ENCODE measurements at places on chromosomes 12 and 14. TPM values are rescaled to one million over a fixed set of nuclear protein-coding genes. Genes with fewer than 3 reads are reported as not detected.

DNA sequence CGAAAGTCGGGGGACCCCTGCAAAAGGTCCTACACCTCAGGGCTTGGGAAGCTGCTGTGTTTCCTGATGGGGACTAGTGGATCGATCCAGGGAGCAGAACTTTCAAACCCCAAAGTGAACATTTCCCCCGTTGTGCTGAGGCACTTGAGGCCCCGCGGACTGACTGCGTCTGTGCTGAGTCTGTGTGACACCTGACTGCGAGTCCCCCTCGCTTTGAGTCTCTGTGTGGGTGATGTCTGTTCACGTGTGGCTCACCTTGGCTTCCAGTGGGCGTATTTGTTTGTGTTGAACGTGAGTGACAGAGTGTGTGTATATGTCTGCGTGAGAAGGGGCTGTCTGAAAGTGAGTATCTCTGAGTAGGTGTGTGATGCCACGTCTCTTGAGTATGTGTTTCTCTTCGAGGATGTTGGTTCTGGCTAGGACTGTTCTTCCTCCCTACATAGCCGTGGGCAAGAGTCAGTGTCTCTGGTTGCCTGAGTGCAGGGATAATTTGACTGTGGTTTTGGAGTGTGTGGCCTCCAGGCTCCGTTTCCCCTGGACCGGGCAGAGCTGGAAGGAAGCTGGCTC is 1.3 kb downstream of the TEAD4 start:
- no peak for DNase-seq

- DNase-seq: no peak
These were observed 47.9 kb upstream of the TUNAR start for GRCh38 chr14:95828649-95829265.

DNA sequence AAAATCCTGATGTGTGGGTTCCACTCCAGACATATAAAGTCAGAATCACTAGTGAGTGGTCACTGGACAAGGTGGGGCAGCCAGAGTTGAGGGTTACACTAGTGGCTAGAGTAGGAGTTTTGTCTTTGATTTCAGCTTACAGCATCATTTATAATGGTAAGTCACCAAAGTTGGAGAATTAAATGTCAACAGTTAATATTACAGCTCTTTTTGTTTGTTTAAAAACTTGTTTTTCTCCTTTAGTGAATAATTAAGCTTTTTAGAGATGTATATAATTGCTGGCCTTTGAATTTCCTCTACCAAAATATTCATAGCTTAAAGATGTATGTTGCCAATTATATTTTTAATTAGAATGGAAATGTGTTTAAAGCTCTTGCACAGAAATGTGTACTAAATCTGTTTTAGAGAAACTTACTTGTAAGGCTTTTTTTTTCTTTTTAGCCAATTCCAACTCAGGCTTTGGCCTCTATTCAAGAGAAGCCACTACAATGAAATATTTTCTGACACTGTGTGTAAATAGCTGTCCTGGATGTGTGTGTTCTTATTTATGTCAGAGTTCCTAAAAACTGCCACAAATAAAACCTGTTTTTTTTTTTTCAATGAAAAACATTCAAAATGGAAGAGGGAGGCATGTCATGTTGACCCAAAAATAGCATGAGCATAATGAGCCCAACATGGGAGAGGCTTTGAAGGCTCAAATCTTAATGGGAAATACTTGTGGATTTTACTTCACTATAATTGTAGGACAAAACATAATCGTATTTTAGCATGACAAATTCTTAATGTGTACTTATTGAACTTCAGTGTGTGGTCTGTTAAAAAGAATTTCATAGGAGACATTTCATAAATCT is 92.2 kb downstream of the TBC1D30 start:
- DNase-seq: no peak

DNA sequence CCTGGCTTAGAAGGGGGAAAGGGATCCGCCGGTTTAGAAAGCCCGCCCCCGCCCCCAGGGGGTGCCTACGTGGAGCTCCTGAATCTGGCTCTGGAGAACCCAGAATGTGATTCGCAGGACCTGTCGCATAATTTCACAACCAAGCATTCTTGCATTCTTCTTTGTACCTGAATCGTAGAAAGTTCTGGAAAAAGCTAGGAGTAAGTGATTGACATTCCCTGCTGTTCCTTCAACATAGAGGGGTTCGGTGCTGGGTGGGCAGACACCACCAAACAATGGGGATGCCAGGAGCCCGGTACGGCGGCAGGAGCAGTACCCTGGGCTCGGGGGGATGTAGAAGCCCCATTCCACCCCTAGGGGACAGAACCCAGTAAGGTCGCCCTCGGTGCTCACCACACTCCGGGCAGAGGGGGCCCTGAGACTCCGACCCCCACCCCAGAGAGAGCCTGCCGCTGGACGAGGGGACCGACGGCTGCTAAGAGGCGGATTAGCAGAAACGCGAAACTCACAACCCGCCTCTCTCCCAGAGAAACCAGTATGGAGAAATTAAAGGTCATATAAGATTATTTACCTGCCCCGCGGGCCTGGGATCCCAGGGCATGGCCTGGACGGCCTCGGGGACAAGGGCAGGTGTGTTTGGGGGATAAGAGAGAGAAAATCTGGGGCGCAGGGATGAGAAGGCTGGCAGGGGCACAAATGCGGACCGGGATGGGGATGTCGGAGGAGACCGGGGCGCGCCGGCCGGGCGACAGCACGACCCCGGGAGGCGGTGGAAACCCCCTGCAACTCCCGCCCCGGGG is 520 bp downstream of the CSRP2 start:
- DNase-seq: no peak

IL23A gene
- total RNA-seq: 34.4 TPM

CMAS gene
- total RNA-seq: 20.1 TPM

Measured in CD4-positive, alpha-beta memory T cell (primary cell).